A549 treated with DMSO at 1 μM for 4 hours (cell line): ENCODE measurements at places on chromosomes 16 and 17. TPM values are rescaled to one million over a fixed set of nuclear protein-coding genes. Genes with fewer than 3 reads are reported as not detected.

Gene TBKBP1
- 4.9 to 6.8 TPM (median 6.2 TPM) in 5 replicates for total RNA-seq

Gene SOX8
- total RNA-seq: 1.4 to 1.6 TPM (median 1.5 TPM) in 5 replicates

Gene CEP295NL
- 0.27 to 0.71 TPM (median 0.55 TPM) in 5 replicates for total RNA-seq

Gene CACNG3
- not detected in 5 replicates for total RNA-seq

Gene TCAP
- total RNA-seq: 0.77 to 1.8 TPM (median 1.0 TPM) in 5 replicates

Gene KRTAP1-1
- not detected in 5 replicates for total RNA-seq

Gene FBXO47
- not detected in 5 replicates for total RNA-seq
